ENCODE measurements at places on chromosomes 5 and 9. TPM values are rescaled to one million over a fixed set of nuclear protein-coding genes. Genes with fewer than 3 reads are reported as not detected.

DNA sequence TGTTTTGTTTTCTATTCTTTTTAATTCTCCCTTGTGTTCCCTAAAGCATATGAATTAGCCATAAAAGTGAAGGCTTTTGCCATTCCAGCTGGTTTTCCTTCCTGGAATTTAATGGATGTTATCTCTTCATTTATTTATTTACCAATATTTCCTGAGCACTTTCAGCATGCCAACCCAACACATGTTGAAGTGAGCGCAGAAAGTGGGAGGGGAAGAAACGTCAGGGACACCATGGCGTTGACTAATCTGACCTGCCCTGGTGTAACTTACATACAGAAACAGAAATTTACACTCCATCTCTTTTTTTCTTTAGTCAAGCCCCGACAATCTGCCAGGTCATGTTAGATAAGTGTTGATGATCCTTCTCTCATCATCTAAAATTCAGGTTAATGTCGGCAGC, 247.5 kb downstream of the PCSK5 start:
- no peak for DNase-seq

DNA sequence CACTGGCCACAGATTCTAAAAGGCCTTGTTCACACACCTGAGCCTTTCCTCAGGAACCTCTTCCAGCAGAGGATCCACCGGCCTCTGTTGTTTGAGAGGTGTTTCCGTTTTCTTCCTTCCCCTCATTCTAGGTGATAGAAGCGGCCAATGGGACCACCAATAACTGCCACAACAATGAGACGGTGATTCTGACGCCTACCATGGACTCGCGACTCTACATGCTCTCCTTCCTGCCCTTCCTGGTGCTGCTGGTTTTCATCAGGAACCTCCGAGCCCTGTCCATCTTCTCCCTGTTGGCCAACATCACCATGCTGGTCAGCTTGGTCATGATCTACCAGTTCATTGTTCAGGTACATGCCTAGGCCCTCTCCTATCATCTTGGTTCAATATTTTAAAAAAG, 20.2 kb downstream of the SLC36A1 start:
- no peak for DNase-seq

GRCh38 chr5:176690911-176691310, 43.6 kb downstream of the TSPAN17 start:
- DNase-seq, result no peak

Gene DBH
- not detected for total RNA-seq

Gene FAM153A
- 2.2 TPM for total RNA-seq

DNA sequence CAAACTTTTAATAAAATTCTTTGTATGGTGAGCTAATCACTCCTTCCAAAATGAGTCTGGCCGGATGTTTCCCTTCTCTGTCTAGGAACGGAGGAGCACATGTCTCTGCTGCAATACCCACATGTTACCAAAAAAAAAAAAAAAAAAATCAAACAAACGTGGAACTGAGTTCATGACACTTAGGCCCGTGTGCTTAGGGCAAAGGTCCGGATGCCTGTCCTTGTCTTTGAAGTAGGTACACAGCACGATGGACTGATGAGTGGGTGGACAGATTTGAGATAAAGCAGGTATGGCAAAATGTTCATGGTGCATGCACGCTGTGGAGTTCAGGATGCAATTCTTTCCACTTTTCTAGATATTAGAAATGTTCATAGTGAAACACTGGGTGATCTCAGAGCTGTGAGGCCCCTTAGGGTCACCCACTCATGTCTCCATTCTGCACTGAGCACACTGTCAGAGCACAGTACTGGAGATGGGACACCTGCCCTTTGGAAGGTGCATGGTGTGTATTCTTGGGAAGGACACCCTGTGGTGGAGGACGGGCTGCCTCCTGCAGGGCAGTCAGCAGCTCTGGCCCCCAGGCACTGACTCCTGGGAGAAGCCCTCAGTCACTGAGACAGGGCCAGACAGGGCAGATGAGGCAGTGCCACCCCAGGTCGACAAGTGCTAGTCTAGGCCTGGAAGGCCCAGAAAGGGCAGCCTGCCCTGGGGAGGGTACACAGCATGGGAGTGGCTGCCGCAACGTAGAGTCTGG, 43.6 kb downstream of the GADD45G start:
- DNase-seq, result no peak

DNA sequence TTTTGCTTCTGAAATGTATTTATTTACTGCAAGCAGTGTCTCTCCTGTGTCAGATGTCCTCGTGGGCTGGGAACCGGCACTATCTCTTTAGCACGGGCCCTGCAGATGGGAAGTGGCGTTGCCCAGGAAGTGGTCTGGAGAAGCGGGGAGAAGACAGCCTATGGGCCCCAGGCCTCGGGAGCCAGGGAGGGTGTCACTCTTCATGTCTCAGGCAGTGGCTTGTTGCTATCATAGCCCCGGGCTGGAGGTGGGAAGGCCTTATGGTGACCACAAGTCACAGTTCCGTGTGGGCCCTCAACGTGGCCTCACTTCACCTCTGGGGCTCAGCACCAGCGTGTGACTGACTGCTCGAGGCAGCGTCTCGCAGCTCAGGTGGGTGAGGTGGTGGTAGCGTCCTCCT, 41.4 kb downstream of the SYK start:
- DNase-seq, result no peak

- DNase-seq, result no peak
Observed at GRCh38 chr9:122695696-122696095, 20.8 kb downstream of the OR1L3 start.

Gene CDK9
- 45.5 TPM for total RNA-seq

Gene KLF9
- 116 TPM for total RNA-seq

Gene IFNA13
- not detected for total RNA-seq

DNA sequence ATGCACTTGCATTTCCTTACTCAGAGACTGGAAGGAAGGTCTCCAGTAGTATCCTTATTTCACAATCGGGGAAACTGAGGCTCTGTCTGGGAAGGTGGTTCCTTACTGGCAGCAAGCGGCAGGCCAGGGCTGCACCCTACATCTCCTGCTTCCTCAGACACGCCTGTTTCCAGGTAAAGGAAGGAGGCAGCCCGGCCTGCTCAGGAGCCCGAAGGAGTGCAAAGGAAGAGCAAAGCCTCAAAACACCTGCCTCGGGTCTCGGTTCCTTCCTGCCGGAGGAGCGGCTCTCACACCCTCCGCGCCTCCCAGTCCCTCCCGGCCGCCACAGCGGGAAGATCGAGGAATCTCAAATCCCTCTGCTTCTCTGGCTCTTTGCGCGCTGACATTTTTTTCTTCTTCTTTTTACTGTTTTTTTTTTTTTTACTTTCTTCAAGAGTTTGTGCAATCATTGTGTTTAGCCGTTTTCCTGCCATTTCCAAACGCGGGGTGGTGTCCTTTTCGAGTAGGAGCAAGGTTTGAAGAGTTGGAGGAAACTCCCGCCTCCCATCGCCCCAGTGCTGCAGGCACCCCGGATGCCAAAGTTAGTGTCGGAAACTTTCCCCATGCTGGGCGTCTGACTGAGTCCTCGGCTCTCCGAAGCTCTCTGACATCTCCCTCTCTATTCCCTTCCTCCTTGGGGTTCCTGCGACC, 1.0 kb downstream of the GGTA1 start:
- peak; percentile 28 for DNase-seq

Gene FSTL4
- total RNA-seq, result not detected

- no peak for DNase-seq
Observed at GRCh38 chr9:93467062-93467416, 13.7 kb upstream of the FAM120AOS start.

DNA sequence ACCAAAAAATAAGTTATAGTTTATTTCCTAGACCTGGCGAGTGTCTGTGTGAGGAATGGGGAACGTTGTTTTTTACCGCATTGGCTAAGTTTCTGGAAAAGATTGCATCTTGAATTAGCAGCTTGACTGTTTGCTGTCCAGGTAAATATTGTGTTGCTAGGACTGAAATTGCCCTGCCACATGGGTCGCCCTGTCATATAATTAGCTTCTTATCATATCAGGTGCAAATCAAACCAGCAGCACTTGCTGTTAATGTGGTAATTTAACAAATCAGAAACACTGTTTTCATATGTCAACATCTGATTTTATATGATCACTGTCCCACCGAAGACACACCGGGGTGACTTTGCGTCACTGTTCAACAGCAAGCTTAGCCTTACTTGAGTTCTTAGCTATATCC, 63.7 kb upstream of the ZNF622 start:
- DNase-seq, result no peak

DNA sequence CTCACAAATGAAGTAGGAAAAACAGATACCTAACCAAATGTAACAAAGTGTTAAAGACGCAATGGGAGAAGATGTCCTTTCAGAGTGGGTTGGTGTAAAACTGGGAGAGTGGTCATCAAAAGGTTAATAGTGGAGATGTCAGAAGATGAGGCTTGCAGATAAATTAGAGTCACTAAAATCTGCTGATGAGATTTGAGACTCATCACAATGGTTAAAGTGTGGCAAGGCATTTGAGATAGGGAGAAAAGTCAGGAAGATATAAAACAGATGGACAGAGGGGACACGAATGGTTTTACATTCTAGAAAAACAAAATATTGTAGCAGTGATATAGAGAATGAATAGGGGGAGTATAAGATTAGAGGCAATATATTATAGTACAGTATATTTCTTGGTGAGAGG, 406.0 kb upstream of the SEMA6A start:
- no peak for DNase-seq

Gene PCDHB3
- total RNA-seq, result not detected

Gene SLCO6A1
- not detected for total RNA-seq

Gene XRCC4
- 12.3 TPM for total RNA-seq

DNA sequence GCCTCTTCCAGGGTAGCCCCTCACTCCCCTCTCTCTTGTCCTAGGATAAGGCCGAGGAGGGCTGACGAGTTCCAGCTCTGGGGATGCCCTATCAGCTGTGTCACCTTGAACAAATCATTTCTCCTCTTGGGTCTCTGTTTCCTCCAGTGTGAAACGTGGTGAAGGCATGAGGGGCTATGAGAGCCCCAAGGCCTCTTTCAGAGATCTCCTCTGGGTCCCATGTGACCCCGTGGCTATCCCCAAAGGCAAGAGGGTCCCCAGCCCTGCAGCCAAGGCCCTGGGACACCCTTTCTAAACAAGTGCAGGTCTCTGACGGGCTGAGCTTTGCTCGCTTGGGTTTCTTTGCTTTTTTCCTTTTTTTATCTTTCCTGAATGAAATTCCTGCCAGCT, 25.5 kb upstream of the SPTLC1 start:
- DNase-seq, result no peak

DNA sequence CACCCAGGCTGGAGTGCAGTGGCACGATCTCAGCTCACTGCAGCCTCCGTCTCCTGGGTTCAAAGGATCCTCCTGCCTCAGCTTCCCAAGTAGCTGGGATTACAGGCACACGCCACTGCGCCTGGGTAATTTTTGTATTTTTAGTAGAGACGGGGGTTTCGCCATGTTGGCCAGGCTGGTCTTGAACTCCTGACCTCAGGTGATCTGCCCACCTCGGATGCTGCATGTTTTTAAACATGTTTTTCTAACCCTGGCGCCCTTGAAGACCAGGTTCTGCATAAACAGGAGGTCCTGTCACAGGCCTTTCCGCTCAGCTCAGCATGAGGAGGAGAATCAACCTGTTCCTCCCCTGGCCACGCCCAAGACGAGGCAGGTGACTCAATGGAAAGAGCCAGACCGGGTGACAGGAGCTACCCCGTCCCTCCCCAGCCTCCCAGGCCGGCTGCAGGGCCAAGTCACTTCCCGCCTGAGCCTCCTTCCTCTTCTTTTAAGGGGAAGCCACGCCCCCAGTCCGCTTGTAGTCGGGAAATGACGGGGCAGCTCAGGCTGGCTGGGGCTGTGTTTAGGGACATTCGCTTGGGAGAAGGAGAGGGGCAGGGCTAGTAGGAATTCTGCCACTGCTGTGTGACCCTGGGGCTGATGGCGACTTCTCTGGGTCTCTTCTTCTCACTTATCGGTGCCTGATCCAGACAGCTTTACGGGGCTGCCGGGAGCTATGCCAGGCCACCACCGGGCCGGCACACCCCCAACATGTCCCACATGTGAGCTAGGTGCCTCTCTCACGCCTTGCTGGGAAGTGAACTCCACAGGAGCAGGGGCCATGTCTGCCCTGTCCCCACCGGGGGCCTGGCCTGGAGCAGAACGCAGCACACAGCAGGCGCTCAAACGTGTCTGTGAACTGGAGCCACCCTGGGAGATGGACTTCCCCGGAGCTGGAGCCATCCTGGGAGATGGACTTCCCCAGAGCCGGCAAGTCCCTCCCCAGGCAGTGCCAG, 6.1 kb downstream of the NOTCH1 start:
- peak; percentile 91 for DNase-seq

Gene ACOT12
- total RNA-seq, result not detected

- DNase-seq, result no peak
Observed at GRCh38 chr5:145780982-145781381, 54.2 kb downstream of the PRELID2 start.

DNA sequence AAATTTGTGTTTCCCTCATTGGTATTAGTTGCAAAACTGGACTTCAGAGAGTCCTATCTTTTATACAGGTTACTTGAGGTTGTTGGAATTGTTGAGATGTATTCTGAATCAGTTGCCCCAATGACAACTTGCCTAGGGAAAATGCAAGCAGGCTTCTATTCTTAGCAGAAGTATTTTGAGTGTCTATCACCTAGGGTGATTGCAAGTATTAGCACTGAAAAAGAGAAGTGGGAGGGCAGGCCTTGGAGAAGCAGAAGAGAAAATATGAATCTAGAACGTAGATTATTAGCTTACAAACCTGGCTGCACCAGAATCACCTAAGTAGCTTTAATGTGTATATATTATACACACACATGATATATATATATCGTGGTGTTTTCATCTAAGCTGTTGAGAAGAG, 43.2 kb downstream of the ADAMTS12 start:
- DNase-seq, result no peak

DNA sequence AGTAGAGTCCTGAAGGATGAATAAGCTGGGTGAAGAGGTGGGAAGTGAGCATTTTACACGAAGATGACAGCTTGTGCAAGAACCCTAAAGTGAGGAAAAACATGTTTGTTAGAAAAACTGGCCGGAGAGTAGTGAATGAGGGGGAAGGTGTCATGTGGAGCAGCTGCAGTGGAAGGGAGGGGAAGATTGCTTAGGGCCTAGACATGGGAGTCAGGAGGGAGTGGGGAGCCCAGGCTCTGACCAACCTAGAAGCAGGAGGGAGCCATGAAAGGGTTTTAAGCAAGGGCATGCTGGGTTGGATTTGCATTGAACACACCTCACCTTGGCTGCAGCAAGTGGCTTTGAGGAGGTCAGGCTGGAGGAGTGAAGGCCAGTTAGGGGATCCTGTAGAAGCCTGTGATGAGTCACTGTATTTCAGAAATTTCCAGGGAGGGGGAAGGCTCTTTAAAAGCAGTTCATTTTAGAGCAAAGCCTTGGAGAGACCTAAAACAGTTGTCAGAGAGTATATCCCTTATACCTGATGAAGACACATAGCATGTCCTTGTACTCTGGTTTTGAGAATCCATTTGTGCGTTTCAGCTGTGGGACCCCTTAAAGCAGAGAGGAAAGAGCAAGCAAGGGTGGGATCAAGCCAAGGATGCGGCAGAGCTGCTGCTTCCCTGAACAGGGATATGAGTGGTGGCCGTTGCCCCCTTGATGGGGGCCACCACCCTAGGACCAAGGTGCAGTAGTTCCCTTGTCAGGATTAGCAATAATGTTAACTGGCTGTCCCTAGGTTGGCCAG, 45.4 kb downstream of the ANGPTL2 start:
- DNase-seq, result no peak
